NCI-H510A treated with DMSO at 0.1 percent for 48 hours (cell line): ENCODE measurements at places on chromosomes 2 and 18.
A peak's percentile ranks its signal among the peaks of the same experiment; 100 is the strongest.

- no peak for DNase-seq
Measured at GRCh38 chr18:8615397-8616027, 6.3 kb downstream of the RAB12 start.

DNA sequence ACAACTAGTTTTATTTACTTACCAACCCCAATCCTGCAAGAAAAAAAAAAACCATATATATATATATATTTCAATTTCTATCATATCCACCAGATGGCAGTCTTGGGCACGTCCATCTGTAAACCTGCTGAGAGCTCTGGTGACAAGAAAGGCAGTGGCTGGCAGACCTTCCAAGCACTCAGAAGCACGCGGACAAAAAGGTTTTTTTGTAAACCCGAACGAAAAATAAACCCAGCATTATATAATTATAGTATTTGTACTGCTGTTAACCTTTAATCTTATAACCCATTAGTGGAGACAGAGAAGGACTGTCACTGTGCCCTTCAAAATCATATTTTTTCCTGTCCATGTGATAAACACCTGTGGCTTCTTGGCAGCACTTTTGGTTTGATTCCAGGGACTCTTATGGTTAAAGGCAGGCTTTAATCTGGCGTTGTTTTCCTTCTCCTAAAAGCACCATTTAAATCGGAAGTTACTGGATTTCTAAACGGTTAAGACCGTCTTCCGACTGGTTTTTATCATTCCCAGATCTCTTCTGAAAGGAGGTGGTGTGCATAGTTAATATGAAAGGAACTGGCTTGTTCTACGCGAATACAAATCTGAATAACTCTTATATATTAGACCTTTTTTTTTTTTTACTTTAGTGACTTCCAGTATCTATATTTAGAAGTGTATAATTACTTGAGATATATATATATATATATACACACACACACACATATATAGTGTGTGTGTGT is 31.0 kb upstream of the SLC3A1 start:
- peak; percentile 68 for DNase-seq

GRCh38 chr2:10220045-10220901 is 82.4 kb upstream of the HPCAL1 start:
- DNase-seq, result no peak

GRCh38 chr2:167653131-167653530 is 594.3 kb downstream of the STK39 start:
- no peak for DNase-seq

- peak; percentile 59 for DNase-seq
Measured at GRCh38 chr2:130963849-130964793, 127.4 kb downstream of the ARHGEF4 start.

- no peak for DNase-seq
Measured at GRCh38 chr2:141633132-141633531, 497.7 kb downstream of the LRP1B start.

- no peak for DNase-seq
Measured at GRCh38 chr2:120693121-120693520, 42.5 kb upstream of the GLI2 start.

DNA sequence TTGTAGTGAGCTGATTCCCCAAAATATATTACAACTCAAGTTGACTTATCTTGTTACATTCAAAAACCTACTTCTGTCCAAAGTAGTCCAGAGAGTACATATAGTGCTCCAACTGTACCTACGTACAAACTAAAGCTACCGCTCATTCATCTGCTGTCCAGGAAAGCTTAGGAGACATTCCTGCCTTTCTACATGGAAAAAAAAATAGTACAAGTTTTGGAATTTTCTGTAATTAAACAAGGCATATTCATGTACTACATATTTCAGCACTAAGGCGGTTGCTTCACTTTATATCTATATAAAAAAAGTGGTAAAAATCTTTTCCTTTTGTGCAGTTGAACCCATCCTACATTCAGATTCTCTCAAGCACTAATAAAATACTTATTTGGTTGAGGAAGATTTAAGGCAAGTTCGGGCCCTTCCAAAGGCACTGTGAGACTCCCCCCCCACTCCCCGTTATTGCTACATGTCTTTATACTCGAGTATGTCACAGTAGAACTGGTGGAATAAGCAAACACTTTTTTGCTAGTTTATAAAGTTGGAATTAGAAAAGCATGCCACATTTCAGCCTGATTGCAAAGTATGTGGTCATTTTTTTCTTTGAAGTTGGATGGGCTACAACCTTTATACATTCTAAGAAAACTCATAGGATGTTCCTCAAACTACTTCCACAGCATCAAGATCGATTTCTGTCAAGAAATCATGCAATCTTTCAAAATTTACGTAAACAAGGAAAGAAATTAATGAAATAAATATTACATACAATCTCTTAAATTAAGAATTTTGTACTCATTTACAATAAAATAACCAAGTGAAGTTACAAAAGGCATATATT is 3.7 kb downstream of the ZFP36L2 start:
- DNase-seq, result peak; percentile 34

DNA sequence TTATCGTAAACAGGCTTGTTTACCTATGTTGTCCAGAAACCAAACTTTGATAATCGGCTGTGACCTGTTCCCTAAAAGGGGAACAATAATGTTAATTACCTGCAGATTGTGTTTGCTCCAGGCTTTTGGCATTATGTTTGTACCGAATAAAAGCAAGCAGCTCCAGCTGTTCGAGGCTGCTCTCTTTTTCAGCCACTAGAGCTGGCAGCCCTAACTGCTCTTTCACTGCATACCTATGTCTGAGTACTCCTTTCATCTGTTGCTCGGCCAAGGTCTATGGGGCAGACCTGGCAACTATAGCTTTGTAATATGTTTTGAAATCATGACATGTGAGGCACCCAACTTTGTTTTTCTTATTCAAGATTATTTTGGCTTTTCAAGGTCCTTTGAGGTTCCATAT is 77.8 kb upstream of the EHBP1 start:
- no peak for DNase-seq

GRCh38 chr2:169476459-169476858 is 2.8 kb upstream of the BBS5 start:
- no peak for DNase-seq

DNA sequence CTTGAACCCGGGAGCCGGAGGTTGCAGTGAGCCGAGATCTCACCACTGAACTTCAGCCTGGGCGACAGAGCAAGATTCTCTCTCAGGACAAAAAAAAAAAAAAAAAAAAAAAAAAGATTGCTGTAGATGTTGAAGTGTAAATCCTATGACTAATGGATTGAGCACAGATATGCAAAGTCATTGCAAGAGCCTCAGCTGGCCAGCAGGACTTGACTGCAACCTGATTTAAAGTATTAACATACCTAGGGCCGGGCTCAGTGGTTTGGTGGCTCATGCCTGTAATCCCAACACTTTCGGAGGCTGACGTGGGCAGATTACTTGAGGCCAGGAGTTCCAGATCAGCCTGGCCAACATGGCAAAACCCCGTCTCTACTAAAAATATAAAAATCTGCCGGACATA is 103.4 kb upstream of the MSH2 start:
- DNase-seq, result no peak

DNA sequence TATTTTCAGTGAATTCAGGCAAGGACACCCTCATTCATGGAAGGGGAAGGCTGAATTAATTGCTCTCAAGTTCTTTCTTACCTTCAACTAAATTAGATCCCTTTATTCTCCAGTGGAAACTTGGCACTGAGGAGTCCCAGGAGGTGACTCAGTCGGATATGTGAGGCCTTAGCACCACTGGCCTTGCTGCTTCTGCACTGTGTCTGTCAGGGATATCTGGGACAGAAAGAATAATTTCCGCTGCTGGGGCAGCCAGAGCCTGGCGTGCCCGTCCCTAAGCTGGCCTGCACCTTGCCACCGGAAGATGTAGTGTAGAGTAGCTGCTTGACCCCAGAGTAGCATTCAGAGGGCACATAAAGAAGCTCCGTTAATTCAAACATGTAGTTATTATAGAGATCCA is 53.4 kb downstream of the LIMS1 start:
- no peak for DNase-seq

DNA sequence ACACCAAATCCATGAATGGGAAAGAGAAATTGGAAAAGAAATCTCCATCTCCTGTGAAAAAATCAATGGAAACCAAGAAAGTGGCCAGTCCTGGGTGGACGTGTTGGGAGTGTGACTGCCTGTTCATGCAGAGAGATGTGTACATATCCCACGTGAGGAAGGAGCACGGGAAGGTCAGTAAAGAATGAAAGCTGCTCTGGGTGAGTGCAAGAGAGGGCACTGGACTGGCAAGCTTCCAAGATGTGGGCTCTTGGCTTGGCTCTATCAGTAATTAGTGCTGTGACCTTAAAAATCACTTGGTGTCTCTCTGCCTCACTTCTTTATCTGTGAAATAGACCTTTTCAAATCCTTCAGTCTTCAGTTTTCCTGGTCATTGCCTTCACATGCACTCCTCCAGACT is 89.0 kb downstream of the ZNF532 start:
- DNase-seq, result peak; percentile 59

GRCh38 chr18:9477509-9477908 is 2.2 kb downstream of the RALBP1 start:
- DNase-seq, result no peak

DNA sequence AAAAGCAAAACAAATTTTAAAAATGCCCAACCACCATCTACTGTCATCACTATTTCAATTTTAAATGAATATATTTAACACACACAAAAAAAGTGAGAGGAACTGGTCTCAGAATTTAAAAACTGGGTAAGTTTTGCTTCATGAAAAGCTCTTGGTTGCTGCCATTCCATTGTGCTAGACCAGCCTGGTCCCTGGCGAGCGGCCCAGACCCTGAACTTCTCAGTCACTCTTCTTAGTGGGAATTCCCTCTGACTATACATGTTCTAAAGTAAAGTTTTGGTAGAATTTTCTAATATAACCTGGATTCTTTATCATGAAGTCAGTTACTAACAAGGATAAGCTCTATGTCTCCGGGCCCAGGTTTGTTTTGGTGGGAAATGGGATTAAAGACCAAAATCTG is 34.8 kb upstream of the TMEM177 start:
- DNase-seq, result no peak

DNA sequence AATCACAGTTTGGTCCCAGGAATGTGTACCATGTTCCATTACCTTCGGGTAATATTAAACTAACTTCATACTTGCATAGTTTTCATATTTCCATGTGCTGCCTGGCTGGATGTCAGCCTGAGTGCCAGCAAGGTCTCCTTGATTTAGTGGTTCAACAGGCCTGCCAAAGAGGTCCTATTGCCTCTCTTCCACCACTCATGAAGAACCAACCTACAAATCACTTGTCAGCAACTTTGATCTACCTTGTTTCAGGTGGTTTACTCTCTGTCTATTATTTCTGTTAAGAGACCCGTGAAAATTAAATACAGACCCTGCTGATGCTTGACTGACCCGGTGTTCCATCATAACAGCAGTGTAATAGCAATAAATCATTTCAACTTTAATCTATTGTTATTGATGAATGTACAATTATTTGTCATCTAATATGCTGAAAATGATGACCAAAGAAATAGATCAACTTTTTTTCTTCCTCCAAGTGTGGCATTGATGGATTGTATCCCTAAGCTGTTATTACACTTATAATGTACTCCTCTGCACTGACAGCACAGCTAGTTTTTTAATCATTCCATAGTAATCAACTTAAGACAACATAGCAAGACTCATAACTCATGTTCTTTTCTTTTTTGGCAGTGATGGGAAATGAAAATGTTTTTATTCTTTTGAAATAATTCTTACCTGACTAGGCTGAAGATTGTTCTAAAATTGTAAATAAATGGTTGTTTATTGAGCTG is 1220.2 kb upstream of the ACVR2A start:
- peak; percentile 22 for DNase-seq

GRCh38 chr2:126907671-126908070 is 9.0 kb downstream of the TEX51 start:
- no peak for DNase-seq

- no peak for DNase-seq
Measured at GRCh38 chr2:191249156-191249813, 4.1 kb downstream of the MYO1B start.

DNA sequence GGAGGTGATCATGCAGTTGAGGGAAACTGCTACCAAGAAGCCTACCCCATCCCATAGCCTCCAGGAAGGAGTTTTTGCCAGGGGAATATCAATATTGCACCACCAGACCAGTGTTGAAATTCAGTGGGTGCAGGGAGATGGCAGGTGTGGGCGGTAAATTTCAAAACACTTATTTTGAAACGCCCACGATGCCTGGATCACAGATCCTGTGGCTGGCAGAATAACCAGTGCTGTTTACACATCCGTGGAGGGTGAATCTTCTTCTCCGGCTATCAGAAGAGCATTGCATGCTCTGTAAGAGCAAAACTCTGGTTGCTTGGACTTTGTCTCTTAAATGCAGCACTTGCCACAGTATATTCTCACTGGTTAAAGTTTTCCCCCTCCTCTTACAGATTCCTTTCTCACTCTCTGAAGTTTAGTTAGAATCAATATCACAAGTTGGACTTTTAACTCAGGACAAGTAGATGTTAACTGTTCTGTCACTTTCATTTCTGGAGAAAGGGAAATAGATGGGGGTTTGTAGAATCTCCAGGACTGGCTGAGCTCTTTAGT is 70.5 kb upstream of the ZCCHC2 start:
- peak; percentile 4 for DNase-seq

- DNase-seq, result peak; percentile 98
Measured at GRCh38 chr2:174699993-174700766, 64.1 kb downstream of the CHRNA1 start.

DNA sequence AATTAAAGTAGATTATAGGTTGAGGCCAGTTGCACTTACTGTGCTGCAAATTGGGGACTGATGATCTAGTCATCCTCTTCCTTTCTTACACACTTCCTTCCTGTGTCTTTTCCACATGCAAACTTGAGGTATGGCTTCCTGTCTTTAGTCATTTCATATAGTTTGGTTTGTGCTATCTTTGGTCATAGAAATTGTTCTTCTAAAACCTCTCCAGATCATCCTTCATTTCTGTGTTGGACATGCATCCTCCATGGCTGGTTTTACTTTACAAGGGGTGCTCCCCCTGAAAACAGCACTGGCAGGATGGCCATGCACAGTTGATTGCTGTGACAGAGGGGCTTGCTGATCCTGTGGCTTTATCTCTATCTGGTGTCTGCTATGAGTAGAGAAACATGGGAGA is 36.5 kb downstream of the MGAT5 start:
- no peak for DNase-seq

- no peak for DNase-seq
Measured at GRCh38 chr2:217430916-217431576, 571.2 kb upstream of the TNP1 start.

DNA sequence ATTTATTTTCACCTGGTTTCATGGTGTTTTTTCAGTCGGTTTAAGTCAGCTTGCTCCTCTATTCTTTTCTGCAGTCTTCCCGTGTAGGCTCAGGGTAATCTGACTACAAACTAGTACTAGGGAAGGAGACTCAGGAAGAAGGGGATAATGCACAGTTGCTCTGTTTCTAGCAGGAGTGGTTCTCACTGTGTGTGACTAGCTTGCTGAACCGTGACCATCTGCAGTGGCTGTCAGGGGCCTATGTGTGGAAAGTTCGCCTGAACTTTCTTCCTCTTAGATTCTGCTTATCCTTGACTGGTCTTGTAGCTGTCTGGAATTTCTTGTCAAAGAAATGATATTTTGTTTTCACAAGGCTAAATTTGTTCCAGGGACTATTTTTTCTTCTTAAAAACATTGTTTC is 46.3 kb upstream of the AQP4 start:
- DNase-seq, result peak; percentile 34
